Fibroblast of skin of scalp (primary cell): ENCODE measurements at places on chromosomes 13 and 19.

DNA sequence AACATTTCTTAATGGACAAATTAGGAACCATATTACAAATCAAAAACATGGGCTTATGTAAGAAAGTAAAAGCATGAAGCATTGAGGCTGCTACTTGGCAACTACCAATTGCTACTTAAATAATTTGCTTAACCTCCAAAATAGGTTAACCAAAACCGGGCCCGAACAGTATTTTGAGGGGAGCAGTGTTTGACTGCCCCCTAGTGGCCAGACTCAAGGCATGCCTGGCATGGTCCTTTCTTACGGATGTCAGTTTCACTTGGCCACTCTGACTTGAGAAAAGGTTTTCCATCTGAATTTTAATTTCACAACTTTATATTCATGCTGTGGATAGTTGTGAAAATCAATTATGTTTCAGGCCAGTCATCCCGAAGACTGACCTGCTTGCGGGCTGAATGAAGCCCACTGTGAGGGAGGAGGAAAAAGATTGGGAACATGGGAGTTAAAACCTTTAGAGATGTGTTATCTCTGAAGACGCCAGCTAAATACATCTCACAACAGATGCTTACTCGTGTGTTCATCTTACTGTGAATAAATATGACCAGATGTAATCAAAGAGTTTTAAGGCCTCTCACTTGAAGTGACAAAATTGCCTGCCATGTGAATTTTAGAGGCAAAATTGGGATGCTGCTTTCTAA is 2.9 kb downstream of the RXFP2 start:
- DNase-seq = peak; percentile 73

DNA sequence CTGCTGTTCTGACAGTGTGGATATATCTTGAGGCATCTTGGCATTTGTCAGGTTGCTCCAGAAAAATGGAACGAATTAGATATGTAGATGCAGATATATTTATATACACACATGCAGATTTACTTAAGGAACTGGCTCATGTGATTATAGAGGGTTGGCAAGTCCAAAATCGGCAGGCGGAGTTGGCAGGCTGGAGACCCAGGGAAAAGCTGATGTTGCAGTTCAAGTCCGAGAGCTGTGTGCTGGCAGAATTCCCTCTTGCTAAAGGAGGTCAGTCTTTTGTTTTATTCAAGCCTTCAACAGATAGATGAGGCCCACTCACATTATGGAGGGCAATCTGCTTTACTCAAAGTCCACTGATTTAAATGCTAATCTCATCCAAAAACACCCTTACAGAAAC is 24.4 kb upstream of the CSNK1A1L start:
- DNase-seq = no peak

GRCh38 chr13:61725806-61726205 is 310.2 kb upstream of the PCDH20 start:
- DNase-seq = no peak

- no peak for DNase-seq
These were observed 47.3 kb downstream of the TINCR start for GRCh38 chr19:5520501-5520900.

GRCh38 chr19:41455936-41456335 is 13.0 kb downstream of the ERICH4 start:
- no peak for DNase-seq

DNA sequence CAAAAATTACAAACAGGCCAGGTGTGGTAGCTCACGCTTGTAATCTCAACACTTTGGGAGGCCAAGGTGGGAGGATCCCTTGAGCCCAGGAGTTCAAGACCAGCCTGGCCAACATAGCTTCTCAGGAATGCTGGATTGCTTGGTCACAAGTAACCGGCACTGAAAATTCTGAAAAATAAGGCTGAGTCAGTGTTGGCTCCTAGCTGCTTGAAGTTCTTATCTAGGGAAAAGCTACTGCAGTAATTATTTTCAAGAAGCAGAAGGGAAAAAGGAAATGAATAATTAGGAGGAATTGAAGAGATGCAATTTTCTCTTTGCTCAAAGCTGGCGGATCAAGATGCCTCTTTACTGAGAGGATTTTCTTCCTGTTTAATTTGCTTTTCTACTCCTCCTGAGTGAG is 75.0 kb upstream of the GTF3A start:
- DNase-seq = no peak

GRCh38 chr19:1616875-1617274 is 11.6 kb upstream of the UQCR11 start:
- DNase-seq = no peak

GRCh38 chr13:20129076-20129475 is 31.8 kb downstream of the GJA3 start:
- no peak for DNase-seq

- no peak for DNase-seq
These were observed 18.4 kb downstream of the TMEM272 start for GRCh38 chr13:51826606-51827005.

DNA sequence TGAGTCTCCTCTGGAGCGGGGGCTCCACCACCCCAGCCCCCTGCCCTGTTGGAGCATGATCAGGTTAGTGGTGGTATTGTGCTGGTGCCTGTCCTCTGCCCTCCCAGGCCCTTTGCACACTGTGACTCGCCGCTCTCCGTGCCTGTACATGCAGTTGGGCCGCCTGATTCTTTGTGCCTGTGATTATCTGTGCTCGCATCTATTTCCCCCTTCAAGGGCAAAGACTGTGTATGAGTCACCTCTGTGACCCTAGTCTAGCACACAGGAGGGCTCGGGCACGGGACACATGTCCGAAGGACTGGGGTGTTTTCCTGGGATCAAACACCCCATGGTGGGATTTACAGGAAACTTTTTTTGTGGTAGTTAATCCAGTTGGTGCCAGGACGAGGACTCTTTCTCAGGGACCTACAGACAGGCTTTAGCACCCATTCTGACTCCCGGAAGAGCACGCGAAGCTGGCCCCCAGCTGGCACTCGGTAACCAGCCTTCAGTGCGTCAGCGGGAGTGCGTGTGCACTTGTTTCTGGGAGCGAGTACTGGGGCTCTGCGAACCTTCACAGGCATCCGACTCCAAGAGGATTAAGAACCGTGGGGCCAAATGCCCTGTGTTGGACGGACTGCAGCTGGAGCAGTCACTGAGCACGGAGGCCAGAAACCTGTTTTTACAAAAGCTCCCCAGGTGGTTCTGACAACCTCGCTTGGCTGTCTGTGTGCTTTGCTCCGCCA is 6.7 kb downstream of the PPP1R37 start:
- no peak for DNase-seq

- DNase-seq = peak; percentile 69
These were observed 68.6 kb upstream of the TEX29 start for GRCh38 chr13:111251646-111252445.

DNA sequence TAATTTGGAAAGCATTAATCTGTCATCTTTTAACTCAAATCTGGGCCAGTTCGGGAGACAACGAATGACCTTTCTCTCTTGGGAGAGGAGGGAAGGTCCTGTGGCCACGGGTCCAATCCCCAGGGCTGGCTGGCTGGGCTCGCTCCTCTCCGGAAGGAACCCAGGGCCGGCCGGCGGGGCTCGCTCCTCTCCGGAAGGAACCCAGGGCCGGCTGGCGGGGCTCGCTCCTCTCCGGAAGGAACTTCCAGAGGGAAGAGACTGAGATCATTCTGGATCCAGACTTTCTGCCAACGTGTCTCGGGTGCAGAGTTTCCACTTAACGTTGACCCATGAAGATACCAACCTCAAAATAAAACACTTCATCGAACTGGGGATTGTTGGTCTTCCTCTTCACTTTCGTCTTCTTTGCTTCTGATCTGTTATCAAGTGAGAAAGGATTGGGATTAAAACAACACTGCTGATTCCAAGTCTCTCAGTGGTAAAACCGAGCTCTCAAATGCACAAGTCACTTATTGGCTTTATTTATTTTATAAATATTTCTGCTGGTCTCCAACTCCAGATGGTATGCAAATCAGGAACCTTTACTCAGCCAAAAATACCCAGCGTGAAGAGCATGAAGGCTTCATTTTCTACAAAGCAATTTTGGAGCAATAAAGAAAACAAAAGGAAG is 53.3 kb upstream of the C13orf46 start:
- DNase-seq = peak; percentile 64

- no peak for DNase-seq
These were observed 4.3 kb upstream of the NR1H2 start for GRCh38 chr19:50371914-50372475.

GRCh38 chr19:7789447-7789846 is 26.4 kb downstream of the CLEC4M start:
- DNase-seq = no peak

- peak; percentile 8 for DNase-seq
These were observed 38.4 kb upstream of the TCF3 start for GRCh38 chr19:1690699-1691307.

DNA sequence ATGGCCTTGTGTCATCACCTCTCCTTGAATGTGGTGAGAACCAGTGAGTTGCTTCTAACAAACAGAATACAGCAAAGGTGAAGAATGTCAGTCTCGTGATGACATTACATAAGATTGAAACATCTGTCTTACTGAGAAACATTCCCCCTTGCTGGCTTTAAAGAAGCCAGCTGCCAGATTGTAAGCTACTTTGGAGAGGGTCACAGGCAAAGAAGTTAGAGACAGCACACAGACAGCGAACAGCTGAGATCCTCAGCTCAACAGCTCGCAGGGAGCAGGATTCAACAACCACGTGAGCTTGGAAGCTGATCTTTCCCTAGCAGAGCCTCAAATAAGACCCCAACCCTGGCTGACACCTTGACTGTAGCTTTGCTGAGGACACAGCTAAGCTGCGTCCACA is 367.9 kb downstream of the LIG4 start:
- no peak for DNase-seq

- DNase-seq = no peak
These were observed 8.0 kb downstream of the CYP4F22 start for GRCh38 chr19:15516363-15516762.

GRCh38 chr13:28493740-28494503 is 1.0 kb downstream of the FLT1 start:
- DNase-seq = no peak

- DNase-seq = no peak
These were observed 77.2 kb downstream of the KLF12 start for GRCh38 chr13:74056801-74057542.

DNA sequence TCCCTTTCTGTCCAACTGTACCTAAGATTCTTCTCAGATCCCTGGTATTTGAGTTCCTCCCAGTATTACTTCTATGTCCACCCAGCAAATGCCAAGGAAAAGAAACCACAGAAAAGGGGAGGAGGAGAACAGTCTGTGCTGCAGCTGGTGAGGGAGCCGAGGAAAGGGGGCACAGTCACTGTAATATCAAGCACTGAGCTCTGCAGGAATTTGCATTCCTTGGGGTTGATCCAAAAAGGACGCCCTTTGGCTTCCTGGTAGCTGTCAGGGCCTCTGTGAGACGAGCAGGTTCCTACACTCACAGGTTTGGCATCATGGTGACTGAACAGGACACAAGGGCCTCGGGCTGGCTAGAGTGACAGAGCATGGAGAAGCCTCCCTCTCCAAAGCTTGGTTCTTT is 273.4 kb downstream of the NHLRC3 start:
- DNase-seq = peak; percentile 43

DNA sequence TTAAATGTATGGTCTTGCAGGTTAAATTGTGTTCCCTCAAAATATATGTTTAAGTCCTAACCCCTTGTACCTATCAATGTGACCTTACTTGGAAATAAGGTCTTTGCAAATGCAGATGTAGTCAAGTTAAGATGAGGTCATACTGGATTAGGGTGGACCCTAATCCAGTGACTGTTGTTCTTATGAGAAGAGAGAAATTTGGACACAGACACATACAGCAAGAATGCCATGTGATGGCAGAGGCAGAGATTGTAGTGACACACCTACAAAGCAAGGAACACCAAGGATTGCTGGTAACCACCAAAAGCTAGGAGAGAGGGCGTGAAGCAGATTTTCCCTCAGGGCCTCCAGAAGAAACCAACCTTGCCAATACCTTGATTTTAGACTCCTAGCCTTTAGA is 50.2 kb downstream of the LACC1 start:
- DNase-seq = no peak

GRCh38 chr13:95833719-95834118 is 156.8 kb downstream of the DNAJC3 start:
- DNase-seq = peak; percentile 8

DNA sequence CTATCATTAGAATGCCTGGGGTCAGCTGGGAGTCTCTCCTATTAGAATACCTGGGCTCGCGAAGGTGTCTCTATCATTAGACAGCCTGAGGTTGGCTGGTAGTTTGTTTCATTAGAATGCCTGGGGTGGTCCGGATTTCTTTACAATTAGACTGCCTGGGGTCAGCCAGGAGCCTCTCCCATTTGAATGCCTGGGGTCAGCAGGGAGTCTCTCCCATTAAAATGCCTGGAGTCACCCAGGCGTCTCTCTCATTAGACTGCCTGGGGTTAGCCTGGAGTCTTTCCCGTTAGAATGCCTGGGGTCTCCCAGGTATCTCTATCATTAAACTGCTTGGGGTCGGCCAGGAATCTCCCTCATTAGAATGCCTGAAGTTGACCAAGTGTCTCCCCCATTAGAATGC is 1458.3 kb downstream of the UQCRFS1 start:
- DNase-seq = no peak

GRCh38 chr19:33156334-33156733 is 24.4 kb downstream of the WDR88 start:
- peak; percentile 47 for DNase-seq

DNA sequence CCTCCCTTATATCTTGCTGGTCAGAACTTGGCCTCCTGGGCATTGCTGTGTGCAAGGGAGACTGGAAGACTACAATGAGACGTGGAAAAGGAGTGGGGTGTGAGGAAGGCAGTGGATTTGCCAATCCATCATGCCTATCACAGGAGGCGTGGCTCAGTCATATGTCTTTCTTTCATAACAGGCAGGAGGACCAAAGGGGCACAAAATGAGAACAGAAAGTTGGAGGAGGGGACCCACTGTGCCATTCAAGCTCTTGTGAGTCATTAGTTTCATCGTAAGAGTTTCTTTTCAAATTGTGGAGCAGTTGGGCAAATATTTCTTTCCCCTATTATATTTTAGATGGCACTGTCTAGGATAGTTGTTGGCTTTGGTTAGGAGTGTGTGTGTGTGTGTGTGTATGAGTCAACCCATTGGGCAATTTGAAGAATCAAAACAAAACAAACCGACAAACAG is 471.5 kb downstream of the TSHZ3 start:
- no peak for DNase-seq

- no peak for DNase-seq
These were observed 20.4 kb downstream of the CYP2F1 start for GRCh38 chr19:41134616-41135015.

DNA sequence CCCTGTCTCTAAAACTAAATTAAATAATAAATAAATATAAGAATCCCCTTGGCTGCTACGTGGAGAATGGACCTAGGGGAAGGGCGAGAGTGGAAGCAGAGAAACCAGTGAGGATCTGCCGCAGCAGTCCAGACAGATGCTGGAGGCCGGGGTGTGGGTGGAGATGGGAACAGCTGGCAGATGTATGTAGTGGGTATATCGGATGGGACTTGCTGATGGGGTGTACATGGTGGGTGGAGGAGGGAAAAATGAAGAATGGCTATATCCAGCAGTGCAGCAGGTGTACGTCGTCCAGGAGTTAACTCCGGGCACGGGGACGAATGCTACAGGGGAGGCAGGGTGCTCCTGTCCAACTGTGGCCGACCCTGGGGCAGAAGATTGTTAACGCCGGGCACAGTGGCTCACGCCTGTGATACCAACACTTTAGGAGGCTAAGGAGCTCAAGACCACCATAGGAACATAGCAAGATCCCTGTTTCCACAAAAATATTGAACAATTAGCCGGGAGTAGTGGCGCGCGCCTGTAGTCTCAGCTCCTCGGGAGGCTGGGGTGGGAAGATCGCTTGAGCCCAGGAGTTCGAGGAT is 654 bp downstream of the CEP89 start:
- no peak for DNase-seq
